ENCODE measurements at places on chromosomes 5 and 9. TPM values are rescaled to one million over a fixed set of nuclear protein-coding genes. Genes with fewer than 3 reads are reported as not detected.

MAN2A1 gene
- 38.1 TPM for total RNA-seq

NDFIP1 gene
- 212 TPM for total RNA-seq

SPINK6 gene
- total RNA-seq = not detected

FOXD4L3 gene
- not detected for total RNA-seq

TMOD1 gene
- total RNA-seq = 9.8 TPM

PTGS1 gene
- total RNA-seq = 5.0 TPM

DNA sequence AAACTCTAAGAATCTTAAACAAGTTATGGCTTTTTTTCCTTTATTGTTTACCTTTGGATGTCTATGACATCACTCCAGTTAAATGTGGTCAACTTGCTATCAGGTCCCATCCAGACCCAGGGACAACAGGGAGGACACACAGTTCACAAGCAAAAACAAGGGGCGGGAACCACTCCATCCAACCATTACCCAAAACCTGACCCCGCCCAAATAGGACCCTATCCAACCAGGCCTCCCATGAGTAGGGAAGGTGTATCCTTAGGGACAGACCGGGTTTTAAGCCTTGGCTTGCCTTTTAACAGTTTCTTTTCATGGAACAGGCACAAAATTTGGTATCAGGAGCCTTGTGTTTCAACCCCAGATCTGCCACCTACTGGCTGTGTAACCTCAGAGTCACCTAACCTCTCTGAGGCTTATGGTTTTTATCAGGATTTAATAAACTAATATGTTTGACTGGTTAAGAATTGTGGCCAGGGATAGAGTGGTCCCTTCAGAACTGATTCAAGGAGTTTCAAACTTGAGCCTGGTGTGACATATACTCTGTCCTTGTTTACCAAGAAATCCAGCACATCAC, 127.7 kb upstream of the RAD23B start:
- no peaks in the 10 kb centered on the region for H3K27me3 ChIP-seq
- no peaks in the 10 kb centered on the region for H3K4me1 ChIP-seq
- H3K4me3 ChIP-seq = no peak overlapping the region
- no peaks in the 10 kb centered on the region for H3K36me3 ChIP-seq
- H3K27ac ChIP-seq = no peak overlapping the region

DNA sequence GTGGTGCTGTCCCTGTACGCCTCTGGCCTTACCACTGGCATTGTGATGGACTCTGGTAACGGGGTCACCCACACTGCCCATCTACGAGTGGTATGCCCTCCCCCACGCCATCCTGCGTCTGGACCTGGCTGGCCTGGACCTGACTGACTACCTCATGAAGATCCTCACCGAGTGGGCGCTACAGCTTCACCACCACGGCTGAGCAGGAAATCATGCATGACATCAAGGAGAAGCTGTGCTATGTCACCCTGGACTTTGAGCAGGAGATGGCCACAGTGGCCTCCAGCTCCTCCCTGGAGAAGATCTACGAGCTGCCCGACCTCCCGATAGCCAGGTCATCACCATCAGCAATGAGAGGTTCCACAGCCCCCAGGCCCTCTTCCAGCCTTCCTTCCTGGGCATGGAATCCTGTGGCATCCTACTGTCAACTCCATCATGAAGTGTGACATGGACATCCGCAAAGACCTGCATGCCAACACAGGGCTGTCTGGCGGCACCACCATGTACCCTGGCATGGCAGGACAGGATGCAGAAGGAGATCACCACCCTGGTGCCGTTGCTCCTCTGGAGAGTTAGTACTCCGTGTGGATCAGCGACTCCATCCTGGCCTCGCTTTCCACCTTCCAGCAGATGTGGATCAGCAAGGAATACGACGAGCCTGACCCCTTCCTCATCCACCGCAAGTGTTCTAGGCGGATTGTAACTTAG, 434.2 kb upstream of the RGMB start:
- H3K27me3 ChIP-seq = no peaks in the 10 kb centered on the region
- H3K27ac ChIP-seq = no peak overlapping the region
- no peak overlapping the region for H3K4me3 ChIP-seq
- no peak for DNase-seq

- no peaks in the 10 kb centered on the region for H3K36me3 ChIP-seq
- no peak overlapping the region for H3K27ac ChIP-seq
- no peak overlapping the region for H3K4me3 ChIP-seq
- H3K4me1 ChIP-seq = peaks cover 60% of the 10 kb centered on the region
Measured at GRCh38 chr5:139574641-139575312, 13.6 kb downstream of the UBE2D2 start.

DNA sequence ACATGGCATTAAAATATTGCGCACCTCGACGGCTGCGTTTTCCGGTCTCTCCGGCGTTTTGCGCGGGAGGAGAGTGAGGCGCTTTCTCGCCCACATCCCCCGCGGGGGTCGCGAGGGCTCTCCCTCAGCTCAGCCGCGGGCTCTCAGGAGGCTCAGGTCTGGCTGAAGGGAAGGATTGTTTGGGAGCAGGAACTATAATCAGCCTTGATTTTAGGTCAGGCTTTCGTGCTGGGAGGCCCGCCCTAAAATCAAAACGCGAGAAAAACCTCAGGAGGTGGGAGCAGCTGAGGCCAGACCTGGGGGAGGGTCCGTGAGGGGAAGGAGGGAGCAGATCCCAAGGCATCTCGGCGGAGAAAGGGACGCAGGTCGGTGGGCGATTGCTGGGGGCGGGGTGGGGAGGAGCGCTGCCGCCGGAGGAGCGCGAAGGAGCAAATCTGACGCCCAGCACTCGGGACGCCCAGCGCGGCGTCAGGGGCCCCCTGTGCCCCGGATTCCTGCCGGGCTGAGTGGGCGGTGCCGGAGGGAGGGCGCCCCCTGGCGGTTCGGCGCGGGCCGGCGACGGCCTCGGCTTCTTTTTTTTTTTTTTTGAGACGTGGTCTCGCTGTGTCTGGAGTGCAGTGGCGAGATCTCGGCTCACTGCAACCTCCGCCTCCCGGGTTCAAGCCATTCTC, 18.7 kb upstream of the RNF130 start:
- peak; percentile 97 for DNase-seq
- H3K4me1 ChIP-seq = peaks cover 16% of the 10 kb centered on the region
- peak overlapping the region; percentile 83 for H3K27ac ChIP-seq
- no peaks in the 10 kb centered on the region for H3K27me3 ChIP-seq
- H3K36me3 ChIP-seq = no peaks in the 10 kb centered on the region

- no peak overlapping the region for H3K27ac ChIP-seq
- H3K36me3 ChIP-seq = no peaks in the 10 kb centered on the region
- DNase-seq = no peak
- no peaks in the 10 kb centered on the region for H3K27me3 ChIP-seq
- H3K4me1 ChIP-seq = no peaks in the 10 kb centered on the region
Measured at GRCh38 chr9:116377179-116377798, 223.7 kb downstream of the PAPPA start.

DNA sequence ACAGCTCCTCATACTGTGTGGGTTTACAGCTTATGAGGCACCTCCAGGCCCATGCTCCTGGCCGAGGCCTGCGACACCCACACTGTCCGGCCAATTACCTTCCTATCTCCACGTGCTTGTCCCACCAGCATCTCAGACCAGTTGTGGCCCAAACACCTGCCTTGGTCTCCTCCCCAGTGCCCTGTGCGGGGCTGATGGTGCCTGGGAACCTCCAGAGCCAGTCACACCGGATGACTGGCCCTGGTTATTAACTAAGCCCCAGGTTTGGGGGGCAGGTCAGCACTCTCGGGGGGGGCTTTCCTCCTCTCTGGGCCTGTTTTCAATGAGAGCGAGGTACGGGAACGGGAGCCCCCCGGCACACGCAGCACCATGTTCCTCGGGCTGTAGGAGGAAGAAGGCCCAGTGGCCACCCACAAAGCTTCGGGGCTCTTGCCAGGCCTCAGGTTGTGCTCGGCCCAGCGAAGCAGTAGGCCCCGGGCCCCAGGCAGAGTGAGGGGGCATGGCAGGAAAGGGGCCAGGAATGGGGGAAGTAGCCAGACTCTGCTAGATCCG, 76.0 kb upstream of the PHYKPL start:
- H3K27me3 ChIP-seq = no peaks in the 10 kb centered on the region
- H3K27ac ChIP-seq = no peak overlapping the region
- no peak for DNase-seq
- no peak overlapping the region for H3K4me3 ChIP-seq

- DNase-seq = no peak
- H3K27me3 ChIP-seq = no peaks in the 10 kb centered on the region
- no peak overlapping the region for H3K4me3 ChIP-seq
- no peak overlapping the region for H3K27ac ChIP-seq
- H3K4me1 ChIP-seq = no peaks in the 10 kb centered on the region
Measured at GRCh38 chr5:170446365-170446764, 57.2 kb upstream of the KCNMB1 start.

GRCh38 chr5:74598731-74599130, 41.8 kb downstream of the ENC1 start:
- no peaks in the 10 kb centered on the region for H3K36me3 ChIP-seq
- no peak overlapping the region for H3K27ac ChIP-seq
- H3K27me3 ChIP-seq = no peaks in the 10 kb centered on the region
- no peak for DNase-seq
- peaks cover 8% of the 10 kb centered on the region for H3K4me1 ChIP-seq
- no peak overlapping the region for H3K4me3 ChIP-seq

DNA sequence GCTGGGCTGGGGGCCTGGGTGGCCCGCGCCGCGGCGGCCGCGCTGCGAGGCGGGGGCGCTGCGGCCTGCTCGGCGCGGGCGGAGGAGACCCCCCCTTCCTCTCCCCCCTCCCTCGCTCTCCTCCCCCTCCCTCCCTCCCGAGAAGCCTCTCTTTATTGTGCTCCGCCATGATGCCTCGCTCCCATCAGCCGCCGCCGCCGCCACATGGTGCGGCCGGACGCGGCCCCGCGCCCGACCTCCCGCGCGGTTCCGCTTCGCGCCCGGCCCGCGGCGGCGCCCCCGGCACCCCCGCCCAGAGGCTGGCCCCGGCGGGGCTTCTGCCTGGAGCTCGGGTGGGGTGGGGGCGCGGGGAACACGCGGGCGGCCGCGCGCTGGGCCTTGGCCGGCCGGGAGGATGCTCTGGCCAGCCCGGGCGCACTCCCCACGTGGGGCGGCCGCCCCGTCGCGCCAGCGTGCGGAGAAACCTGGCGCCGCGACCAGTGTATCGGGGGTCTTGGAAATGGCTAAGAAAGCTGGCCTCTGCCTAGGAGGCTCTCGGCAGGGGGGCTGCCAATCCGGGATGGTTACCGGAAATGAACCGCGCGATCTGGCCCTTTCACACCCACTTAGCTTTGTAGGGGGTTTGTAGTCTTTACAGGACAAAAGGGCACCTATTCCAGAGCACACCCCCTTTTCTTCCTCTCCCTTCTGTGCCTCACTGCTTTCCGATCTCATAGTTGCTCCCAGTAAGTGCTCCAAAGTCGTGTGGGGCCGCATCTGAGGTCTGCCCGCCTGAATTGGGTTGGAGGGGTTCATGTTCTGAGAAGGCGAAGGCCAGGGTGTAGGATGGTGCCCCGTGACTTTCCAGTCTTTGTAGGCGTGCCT, 1.0 kb downstream of the SET start:
- peaks cover 49% of the 10 kb centered on the region for H3K4me1 ChIP-seq
- peak overlapping the region; percentile 68 for H3K27ac ChIP-seq
- no peaks in the 10 kb centered on the region for H3K27me3 ChIP-seq
- peaks cover 20% of the 10 kb centered on the region for H3K36me3 ChIP-seq

- no peaks in the 10 kb centered on the region for H3K27me3 ChIP-seq
- H3K4me1 ChIP-seq = peaks cover 25% of the 10 kb centered on the region
- peak overlapping the region; percentile 69 for H3K4me3 ChIP-seq
- DNase-seq = peak; percentile 32
- H3K27ac ChIP-seq = peak overlapping the region; percentile 90
Measured at GRCh38 chr9:35490155-35490909, 421 bp downstream of the RUSC2 start.

DNA sequence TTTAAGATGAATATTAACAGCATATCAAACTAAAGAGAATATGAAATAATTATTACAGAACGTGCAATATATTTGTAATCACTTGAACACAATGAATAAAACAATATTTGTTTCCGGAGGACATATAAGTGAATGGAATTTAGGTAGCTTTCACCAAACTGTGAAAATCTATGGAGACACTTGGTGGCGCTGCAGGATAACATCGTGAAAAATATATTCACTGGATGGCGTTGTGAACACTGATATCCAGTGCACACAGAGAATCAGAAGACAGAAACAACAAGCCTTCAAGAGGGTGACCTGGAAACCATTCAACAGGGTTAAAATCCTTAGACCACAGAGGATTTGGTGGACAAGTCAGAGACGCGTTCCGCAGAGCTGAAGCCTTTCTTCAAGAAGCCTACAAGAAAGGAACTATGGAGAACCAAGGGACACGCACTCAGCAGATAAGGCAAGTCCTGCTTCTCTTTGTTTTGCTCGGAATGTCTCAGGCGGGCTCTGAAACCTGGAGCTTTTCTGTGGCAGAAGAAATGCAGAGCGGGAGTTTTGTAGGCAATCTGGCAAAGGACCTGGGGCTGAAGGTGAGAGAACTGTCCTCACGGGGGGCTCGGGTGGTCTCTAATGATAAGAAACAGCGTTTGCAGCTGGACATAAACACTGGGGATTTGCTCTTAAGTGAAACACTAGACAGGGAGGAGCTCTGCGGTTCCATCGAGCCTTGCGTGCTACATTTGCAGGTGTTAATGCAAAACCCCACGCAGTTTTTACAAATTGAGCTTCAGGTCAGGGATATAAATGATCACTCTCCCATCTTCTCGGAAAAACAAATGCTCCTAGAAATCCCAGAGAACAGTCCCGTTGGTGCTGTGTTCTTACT, at the start of gene PCDHB11:
TSS of gene PCDHB11 (plus strand) at position 269 of the 877 bp plus-strand sequence. CDS start at position 417, 148 bp downstream.
- H3K27me3 ChIP-seq = no peaks in the 10 kb centered on the region
- no peaks in the 10 kb centered on the region for H3K36me3 ChIP-seq
- no peaks in the 10 kb centered on the region for H3K4me1 ChIP-seq
- H3K4me3 ChIP-seq = no peak within 1 kb of the TSS

DNA sequence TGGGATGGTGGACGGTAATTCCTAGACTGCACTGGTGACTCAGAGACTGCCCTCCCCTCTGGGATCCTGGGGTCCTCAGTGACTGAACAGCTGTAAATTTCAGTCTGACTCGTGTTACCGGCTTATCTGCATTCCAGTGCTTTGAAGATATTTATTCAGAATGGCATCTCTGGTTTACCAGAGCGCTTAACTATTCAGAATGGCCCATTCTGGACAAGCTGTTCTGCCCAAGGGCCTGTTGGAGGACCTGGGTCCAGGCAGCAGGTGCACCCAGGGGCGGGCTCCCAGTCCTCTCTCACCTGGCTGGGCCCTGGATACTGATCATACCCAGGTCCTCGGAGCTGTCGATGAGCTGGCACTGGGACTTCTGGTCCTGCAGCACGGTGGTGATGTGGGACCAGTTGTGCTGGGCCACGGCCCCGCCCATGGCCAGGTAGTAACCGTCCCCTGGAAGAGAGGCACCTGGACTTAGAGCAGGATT, 48.0 kb downstream of the SARDH start:
- no peaks in the 10 kb centered on the region for H3K36me3 ChIP-seq
- peak; percentile 82 for DNase-seq
- peaks cover 3% of the 10 kb centered on the region for H3K4me1 ChIP-seq
- H3K27ac ChIP-seq = no peak overlapping the region
- H3K4me3 ChIP-seq = no peak overlapping the region
- no peaks in the 10 kb centered on the region for H3K27me3 ChIP-seq
